ENCODE measurements at places on chromosomes 12 and 14. TPM values are rescaled to one million over a fixed set of nuclear protein-coding genes. Genes with fewer than 3 reads are reported as not detected.

- H3K27me3 ChIP-seq: no peaks in the 10 kb centered on the region
- peaks cover 2% of the 10 kb centered on the region for H3K36me3 ChIP-seq
These were observed 36.7 kb downstream of the TMEM120B start for GRCh38 chr12:121749267-121749666.

Gene AQP5
- total RNA-seq: 2.4 TPM

Gene CCDC196
- not detected for total RNA-seq

DNA sequence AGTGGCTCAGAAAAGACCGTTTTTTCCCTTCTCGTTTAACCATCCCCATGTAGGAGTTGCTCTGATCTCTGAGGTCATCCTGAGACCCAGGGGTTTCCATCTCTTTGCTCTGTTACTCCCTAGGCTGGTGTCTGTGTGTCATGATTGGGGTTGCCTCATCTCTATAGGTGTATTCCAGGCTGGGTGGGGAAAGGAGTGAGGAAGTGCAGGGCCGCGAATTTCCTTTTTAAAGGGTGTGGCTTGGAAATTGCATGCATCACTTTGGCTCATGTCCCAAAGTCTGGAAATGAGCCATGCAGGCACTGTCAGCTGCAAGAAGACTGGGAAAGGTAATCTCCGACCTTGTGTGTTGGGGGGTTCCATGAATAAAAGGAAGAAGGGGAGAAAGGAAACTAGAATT is 201.9 kb downstream of the AACS start:
- H3K27ac ChIP-seq: no peak overlapping the region
- peaks cover 22% of the 10 kb centered on the region for H3K4me1 ChIP-seq
- peaks cover 2% of the 10 kb centered on the region for H3K36me3 ChIP-seq
- DNase-seq: no peak
- peaks cover 18% of the 10 kb centered on the region for H3K27me3 ChIP-seq

GRCh38 chr12:87960566-87960965 is 68.6 kb downstream of the C12orf50 start:
- no peak for DNase-seq
- H3K4me3 ChIP-seq: no peak overlapping the region
- no peaks in the 10 kb centered on the region for H3K36me3 ChIP-seq
- no peak overlapping the region for H3K27ac ChIP-seq

DNA sequence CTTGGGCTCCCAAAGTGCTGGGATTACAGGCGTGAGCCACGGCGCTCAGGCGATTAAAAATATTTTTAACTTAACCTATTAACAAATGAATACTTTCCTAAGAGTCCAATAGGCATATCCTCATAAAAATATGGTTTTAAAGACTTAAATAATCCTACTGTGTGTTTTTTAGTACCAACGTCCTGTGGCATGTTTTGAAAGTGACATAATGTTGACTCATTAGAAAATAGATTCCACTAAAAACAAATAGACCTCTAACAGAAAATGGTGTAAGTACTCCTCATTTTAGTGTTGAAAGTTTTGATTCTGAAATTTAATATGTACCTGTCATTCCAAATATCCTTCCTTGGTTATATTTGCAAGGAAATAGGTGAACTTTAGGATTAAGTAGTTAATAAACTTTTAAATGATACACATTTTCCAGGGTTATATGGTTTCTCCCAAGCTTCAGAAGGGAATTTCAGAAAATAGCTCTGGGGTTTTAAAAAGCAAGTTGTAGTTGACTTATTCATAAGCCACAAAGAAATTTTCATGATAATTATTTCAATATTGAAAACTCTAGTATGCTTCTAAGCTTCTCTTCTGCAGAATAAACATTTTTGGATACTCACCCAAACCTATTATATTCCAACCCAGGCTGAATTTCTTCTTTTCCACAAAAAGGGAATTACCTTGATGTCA is 12.1 kb upstream of the LUM start:
- no peaks in the 10 kb centered on the region for H3K4me1 ChIP-seq
- H3K4me3 ChIP-seq: no peak overlapping the region
- no peak overlapping the region for H3K27ac ChIP-seq
- H3K27me3 ChIP-seq: no peaks in the 10 kb centered on the region

Gene TSPAN19
- total RNA-seq: 0.36 TPM

DNA sequence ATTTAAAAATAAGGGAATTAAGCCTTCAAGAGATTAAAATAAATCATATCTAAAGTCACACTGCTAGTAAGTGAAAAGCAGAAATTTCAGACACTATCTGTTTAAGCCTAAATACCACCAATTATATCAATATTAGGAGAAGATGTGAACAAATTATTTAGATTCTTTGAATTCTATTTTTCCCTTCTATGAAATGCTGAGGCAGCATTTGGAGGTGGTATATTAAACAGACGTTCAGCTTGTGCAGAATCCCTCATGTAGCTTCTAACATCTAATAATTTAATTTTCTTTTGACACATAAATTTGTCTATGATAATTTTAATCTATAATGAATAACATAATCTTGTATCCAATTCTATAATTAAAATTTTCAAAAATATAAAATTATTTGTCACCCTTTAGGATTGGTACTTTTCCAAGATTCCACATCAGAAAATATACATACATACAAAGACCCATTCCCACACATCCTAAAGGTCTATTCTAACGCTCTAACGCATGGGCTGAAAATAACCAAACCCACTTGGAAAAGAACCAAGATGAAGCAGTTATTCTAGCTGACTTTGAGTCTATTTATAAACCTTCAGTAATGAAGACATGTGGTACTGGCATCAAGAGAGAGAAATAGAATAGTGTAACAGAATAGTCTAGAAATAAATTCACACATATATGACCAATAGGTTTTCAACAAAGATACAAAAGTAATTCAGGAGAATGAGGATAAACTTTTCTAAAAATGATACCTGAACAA is 751.8 kb downstream of the GALC start:
- no peak overlapping the region for H3K27ac ChIP-seq
- H3K4me3 ChIP-seq: no peak overlapping the region
- DNase-seq: no peak
- H3K4me1 ChIP-seq: peaks cover 12% of the 10 kb centered on the region
- H3K36me3 ChIP-seq: no peaks in the 10 kb centered on the region
